NCI-H2029 (cell line): ENCODE measurements at places on chromosomes 4 and X.

GRCh38 chr4:105145903-105146275 is 787 bp upstream of the TET2 start:
- DNase-seq = no peak

DNA sequence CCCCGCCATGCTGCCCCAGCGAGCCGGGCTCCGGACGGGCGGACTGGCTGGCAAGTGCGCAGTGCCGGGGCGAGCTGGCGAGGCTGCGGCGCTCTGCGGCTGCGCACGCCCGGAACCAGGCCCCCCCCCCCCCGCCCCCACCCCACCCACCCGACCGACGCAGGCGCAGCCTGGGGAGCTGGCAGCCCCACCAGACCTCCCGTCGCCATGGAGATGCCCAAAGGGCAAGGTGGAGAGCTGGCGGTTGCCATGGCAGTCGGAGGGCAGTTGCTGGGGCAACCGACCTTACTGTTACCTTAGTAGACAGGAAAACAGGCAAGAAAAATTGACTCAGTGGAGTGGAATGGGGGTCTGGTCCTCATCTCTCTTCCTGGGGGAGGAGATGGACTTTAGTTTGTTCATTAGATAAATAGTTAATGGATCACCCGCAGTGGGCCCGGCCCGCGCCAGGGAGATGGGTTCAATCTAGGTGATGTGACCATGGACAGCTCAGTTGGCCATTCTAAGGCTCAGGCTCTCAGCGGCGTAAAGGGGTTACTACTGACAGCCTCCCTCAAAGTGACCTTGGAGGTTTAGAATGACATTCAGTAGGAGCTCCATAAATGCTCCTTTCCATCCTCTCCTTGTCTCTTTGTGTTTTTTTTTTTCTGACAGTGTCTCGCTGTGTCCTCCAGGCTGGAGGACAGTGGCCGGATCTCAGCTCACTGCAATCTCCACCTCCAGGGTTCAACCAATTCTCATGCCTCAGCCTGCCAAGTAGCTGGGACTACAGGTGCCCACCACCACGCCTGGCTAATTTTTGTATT is at the start of gene PCSK1N:
Gene PCSK1N (minus strand): TSS at position 87 of the 806 bp plus-strand sequence. CDS start 78 bp downstream, at position 9.
- peak; percentile 70 for DNase-seq

DNA sequence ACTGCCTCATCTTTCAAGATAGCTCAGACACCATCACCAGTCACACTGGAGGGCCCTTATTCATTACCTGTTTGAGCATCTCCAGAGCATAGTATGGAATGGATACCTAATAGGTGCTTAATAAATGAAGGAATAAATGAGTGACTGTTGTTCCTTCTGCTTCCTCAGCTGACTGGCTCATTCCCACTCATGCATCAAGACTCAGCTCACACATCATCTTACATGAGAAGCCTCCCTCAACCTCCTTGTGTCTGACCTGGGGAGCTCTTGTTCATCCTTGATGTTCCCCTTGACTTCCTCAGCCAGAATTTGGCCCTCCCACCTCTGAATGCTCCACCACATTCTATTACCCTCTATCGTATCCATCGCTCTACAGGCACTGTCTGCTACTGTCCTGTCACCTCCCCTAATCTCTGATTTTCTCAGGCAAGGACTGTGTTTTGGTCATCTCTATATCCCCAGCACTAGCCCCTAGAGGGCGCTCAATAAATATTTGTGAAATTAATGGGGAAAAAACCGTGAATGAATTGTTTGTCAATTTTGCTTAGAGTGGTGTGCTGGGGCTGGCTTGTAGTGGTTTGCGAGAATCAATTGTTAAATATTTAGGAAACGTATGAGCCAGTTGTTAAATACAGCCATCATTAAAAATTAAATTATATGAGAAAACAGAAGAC is 88.3 kb downstream of the NHSL2 start:
- DNase-seq = no peak

- DNase-seq = no peak
Observed at GRCh38 chr4:66930206-66930605, 615.1 kb downstream of the CENPC start.

GRCh38 chr4:138757432-138757831 is 258.1 kb upstream of the NOCT start:
- no peak for DNase-seq

GRCh38 chrX:20718592-20719380 is 452.1 kb upstream of the RPS6KA3 start:
- DNase-seq = no peak

GRCh38 chrX:103533511-103534216 is 14.4 kb upstream of the RAB40A start:
- DNase-seq = no peak

DNA sequence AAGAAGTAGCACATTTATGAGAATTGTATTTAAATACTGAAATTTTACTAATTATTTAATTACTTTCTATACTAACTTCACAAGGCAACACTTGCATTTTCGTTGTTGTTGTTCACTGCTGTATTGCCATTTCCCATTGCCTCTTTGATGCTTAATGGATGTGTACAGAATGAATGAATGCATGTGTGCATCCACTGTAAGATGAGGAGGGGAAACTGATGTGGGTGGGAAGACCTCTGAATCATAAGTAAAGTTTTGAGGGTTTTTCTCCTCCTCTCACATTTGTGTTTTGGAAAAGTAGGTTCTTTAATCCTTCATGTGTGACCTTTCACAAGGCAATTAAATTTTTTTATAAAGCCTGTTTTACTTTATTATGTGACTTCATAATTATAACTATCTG is 46.8 kb downstream of the PDLIM5 start:
- DNase-seq = no peak

DNA sequence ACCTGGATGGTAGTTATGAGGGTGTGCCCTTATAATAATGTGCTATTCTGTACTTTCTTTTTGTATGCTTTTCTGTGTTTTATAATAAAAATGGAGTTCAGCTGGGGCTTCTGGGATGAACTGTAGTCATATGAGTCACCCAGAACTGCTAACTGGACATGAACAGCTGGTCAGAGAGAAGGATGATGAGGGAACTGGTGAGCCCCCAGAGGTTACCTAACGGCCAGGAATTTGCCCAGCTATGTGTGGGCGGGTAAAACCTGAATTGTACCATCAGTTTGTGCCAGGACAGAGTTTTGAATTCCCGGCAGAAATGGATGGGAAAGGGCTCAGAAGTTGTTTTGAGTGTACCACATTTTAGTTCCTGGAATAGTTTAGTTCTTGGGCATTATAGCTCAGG is 138.0 kb upstream of the USP9X start:
- no peak for DNase-seq

DNA sequence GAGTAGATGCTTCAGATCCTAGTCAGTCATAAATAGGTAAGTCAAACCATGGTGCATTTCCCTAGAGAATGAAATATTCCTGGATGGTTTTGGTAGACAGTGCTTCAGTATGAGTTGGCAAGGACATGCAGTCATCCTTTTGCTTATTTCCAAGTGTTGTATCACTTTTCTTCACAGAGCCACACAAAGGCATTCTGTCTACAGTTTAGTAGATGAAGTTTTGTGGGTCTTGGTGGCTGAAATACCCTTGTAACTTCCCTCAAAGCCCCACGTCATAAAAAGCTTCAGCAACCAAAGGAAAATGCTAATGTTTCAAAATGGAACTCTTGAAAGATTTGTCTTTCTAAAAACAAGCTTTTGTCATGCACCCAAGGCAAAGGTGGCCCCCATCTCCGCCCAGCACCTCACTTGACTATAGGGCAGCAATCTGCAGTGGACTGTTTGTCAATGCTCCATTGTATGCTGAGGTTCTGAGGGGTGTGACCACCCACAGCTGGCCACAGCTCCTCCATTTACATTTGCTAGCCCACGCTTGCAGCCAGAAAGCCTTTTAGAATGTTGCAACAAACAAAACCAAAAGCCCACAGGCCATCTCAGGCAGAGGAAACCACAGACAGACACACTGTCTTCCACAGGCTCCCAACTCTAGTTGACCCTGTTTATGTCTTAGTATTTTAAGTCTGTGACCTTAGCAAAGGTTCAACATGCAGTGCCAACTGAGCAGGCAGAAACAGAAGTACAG is 87.1 kb upstream of the FAM9C start:
- no peak for DNase-seq

GRCh38 chr4:89586864-89587263 is 250.1 kb downstream of the SNCA start:
- no peak for DNase-seq

DNA sequence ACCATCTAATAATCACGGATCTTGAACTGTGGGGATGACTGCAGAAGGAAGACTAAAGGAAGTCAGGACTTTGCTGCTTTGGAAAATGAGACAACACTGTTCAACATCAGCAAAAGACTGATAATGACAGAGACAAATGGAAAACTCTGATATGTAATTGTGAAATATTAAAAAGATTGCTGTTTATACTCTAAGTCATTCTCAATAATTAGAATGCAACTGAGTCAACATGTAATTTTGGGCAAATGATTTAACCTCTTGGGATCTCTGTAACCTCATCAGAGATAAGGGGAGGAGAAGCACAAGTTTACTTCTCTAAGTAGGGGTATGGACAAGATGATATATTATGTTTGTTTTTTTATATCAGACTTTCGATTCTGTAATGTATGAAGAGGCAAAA is 121.9 kb downstream of the GASK1B start:
- DNase-seq = no peak

GRCh38 chrX:148574237-148574973 is 74.0 kb downstream of the AFF2 start:
- DNase-seq = no peak

GRCh38 chrX:118975831-118976598 is 1.6 kb downstream of the LONRF3 start:
- DNase-seq = no peak

DNA sequence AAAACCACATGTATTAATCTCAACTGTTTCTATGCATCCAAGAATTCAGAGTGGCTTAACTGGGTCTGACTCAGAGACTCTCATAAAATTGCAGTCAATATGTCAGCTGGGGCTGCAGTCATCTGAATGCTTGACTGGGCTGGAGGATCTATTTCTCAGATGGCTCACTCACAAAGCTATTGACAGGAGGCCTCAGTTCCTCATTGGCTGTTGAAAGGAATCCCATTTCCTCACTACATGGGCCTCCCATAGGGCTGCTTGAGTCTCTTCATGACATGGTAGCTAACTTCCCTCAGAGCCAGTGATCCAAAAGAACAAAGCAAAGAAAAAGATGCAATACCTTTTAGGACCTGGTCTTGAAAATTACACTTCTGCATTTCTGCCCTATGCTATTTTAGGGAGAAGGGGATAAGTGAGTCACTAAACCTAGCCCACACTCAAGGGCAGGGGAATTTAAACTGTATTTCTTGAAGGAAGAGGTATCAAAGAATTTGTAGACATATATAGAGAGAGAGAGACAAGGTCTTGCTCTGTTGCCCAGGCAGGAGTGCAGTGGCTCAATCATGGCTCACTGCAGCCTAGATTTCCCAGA is 9.8 kb downstream of the SCFD2 start:
- DNase-seq = no peak

DNA sequence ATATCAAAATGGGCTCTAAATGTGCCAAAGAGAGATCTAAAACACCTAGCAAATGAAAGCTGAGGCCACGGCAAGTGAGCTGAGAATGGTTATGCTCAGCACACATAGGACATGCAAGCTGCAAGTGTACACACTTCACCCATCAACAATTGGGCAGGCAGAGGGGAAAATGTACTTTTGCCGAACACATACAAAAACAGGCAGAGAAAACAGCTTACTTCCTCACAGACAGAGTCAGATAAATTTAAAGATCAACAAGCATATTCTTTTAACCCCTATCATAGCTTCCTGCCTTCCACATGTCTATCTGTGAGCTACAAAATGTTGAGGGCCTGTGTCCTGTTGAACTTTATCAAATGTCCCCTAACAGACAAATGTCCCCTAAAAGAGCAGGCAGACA is 60.3 kb downstream of the SH3KBP1 start:
- no peak for DNase-seq

- DNase-seq = peak; percentile 38
Observed at GRCh38 chrX:101462892-101463291, 22.4 kb upstream of the ARMCX4 start.

DNA sequence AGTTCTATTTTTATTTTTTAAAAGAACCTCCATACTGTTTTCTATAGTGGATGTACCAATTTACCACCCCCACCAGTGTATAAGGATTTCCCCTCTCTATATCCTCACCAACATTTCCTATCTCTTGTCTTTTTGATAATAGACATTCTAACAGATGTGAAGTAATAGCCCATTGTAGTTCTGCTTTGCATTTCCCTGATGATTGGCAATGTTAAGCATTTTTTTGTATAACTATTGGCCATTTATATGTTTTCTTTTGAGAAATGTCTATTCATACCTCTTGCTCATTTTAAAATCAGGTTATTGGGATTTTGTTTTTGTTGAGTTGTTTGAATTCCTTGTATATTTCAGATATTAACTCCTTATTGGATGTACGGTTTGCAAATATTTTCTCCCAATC is 251.1 kb upstream of the HTR2C start:
- DNase-seq = no peak

DNA sequence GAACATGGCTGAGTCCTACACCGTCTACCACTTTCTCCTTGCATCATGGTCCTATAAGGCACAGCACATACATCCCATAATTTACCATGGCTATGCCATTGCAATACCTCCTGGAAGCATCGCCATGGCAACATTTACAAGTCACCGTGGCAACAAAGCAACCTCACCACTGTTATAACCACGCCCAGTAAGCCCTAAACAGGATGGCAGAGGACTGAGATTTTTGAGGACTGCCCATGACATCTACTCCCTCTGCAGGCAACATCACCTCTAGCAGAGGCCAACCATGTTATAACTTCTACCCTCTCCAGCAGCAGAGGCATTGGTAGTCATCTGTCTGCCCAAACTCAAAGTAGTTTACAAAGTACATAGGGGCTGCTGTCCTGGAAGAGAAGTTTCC is 29.7 kb downstream of the BCOR start:
- peak; percentile 15 for DNase-seq

DNA sequence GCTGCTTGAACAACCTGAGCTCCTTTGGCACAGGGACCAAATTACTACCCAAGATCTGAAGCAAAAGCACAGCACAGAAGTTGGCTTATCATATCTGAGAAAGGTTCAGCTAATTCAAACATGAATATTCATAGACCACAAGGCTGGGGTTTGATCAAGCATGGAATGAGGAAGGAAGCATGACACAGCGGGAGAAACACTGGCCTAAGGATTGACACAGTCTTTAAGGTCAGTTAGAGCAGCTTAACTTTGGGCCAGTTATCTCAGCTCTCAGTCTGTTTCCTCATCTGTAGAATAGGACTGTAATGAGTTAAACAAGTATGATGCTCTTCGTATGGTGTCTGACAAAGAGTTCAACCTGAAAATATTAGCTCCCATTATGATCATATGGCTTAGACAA is 88.5 kb upstream of the CBR4 start:
- DNase-seq = no peak
